ENCODE measurements at places on chromosomes 6 and 20. TPM values are rescaled to one million over a fixed set of nuclear protein-coding genes. Genes with fewer than 3 reads are reported as not detected.

Gene REM1
- total RNA-seq: not detected

Gene SLC35A1
- 8.9 TPM for total RNA-seq

Gene NRN1
- total RNA-seq: 0.39 TPM

Gene IPCEF1
- 0.94 TPM for total RNA-seq

Gene GHRH
- not detected for total RNA-seq

Gene CRIP3
- not detected for total RNA-seq

Gene PFDN4
- 74.6 TPM for total RNA-seq

Gene TNXB
- total RNA-seq: 0.23 TPM

Gene COL10A1
- 0.08 TPM for total RNA-seq

Gene OLIG3
- not detected for total RNA-seq

Gene NAA20
- total RNA-seq: 73.4 TPM
